Vagina (tissue), 2 donors: ENCODE measurements at places on chromosomes 13 and 19.

DNA sequence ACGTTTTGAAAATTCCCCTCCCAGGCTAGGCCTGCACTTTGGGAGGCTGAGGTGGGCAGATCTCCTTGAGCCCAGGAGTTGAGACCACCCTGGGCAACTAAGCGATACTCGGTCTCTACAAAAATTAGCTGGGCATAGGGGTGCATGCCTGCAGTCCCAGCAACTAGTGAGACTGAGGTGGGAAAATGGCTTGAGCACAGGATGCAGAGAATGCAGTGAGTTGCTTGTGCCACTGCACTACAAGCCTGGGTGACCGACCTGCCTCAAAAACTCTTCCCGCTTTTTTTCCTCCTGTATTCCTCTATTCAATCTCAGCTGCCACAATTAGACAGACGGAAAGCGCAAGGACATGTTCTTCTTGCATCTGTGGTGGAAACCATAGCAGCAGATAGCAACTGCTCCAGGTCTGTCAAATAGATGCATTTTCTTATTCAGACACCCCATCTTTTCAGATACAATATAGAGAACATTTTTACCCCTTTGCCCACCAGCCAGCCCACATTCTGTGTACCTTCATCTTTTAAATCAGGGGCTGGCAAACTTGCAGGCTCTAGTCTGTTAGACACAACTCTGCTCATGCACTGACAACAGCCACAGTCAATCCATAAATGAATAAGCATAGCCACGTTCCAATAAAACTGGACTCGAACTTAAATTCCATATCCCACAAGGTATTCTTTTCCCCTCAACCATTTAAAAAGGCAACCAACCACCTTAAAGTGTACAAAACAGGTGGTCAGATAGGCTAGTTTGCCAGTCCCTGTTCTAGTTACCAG, 4.8 kb downstream of the TPT1 start:
- no peak for DNase-seq

DNA sequence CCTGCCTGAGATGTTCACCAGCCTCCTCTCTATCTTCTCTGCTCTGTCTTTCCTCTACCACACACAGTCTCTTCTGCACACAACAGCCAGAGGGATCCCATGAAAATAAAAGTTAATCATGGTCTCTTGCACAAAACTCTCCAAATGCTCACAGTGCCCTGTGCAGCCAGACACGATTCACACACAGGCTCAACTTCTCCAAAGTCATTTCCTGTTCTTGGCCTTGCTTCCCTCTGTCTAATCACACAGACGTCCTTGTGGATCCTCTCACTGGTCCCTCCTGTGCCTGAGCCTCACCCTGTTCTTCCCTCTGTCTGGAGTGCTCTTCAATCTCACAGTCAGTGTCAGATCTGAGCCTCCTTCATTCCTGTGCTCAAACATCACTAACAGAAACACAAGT, 7.8 kb downstream of the SIGLEC12 start:
- DNase-seq, result no peak

DNA sequence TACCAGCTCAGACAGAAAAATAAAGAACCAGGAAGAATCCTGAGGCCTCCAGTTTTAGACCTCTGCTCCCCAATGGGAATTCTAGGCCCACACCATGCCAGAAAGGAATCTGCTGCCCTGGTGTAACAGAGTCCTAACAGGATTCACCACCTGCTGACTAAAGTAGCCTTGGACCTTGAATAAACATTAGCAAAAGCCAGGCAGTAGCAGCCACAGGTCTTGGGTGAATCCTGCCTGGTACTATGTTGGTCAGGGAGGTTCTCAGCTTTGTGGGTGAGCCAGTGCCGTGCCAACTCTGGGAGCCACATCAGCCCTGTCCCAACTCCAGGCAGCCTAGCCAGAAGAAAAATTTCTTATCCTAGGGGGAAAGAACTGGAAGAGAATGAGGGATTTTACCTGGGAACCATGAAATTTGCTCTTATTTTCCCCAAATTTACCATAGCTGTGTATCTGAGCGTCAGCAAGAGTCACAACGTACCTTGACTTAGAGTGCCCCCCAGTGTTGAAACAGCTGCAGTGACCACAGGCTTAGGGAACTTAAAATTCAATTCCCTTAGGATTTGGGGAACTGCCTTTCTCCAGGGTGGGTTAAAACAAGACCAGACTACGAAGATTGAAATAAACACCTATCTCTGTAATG, 1895.6 kb upstream of the PRR20A start:
- no peak for DNase-seq

DNA sequence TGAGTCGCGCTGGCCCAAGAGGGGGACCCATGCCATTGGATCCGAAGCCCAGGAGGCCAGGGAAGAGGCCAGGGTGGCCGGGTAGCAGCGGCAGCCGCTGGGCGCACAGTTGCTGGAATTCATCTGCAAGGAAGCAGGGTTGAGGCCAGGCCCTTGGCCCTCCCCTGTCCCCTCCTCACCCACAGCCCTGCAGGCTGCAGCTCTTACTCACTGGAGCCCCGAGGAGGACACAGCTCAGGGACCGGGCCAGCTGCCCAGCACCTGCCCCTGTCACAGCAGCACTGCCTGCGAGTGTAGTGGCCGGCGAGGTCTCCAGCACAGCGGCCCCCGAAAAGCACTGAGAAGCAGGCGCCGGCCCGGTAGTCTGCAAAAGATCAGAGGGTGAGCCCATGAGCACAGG, 11.2 kb downstream of the FBN3 start:
- no peak for DNase-seq

- no peak for DNase-seq
Observed at GRCh38 chr13:82847595-82847994, 1034.7 kb downstream of the SLITRK1 start.

DNA sequence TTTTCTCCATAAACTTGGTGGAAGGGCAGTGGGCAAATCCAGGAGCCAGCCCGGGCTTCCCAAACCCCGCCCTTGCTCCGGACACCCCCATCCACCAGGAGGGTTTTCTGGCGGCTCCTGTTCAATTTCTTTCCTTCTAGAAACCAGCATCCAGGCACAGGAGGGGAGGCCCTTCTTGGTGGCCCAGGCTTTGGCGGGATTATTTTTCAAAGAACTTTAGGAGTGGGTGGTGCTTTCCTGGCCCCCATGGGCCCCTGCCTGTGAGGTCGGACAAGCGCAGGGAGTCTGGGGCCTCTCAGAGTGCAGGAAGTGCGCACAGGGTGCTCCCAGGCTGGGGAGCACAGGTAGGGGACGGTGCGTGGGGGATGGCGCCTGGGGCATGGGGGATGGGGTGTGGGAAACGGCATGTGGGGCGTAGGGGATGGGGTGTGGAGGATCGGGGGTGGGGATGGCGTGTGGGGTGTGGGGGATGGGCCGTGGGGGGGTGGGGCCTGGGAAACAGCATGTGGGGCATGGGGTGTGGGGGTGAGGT, 396 bp downstream of the F7 start:
- DNase-seq, result no peak

GRCh38 chr13:49594576-49594975, 9.2 kb upstream of the RCBTB1 start:
- no peak for DNase-seq

DNA sequence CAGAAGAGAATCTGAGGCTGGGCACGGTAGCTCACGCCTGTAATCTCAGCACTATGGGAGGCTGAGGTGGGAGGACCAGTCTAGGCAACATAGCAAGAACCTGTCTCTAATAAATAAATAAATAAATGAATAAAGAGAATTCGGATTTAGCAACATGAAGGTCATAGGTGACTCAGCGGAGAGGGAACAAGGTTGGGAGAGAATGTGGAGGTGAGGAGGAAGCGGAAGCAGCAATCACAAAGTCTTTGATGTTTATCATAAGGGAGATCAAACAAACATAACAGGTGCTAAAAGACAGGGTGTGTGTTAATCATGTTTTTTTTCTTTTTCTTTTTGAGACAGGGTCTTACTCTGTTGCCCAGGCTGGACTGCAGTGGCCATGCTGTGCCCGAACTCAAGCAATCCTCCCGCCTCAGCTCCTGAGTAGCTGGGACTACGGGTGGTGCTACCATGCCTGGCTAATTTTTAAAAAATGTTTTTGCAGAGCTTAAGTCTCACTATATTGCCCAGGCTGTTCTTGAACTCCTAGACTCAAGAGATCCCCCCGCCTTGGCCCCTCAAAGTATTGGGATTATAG, 16.3 kb downstream of the PBX4 start:
- no peak for DNase-seq

DNA sequence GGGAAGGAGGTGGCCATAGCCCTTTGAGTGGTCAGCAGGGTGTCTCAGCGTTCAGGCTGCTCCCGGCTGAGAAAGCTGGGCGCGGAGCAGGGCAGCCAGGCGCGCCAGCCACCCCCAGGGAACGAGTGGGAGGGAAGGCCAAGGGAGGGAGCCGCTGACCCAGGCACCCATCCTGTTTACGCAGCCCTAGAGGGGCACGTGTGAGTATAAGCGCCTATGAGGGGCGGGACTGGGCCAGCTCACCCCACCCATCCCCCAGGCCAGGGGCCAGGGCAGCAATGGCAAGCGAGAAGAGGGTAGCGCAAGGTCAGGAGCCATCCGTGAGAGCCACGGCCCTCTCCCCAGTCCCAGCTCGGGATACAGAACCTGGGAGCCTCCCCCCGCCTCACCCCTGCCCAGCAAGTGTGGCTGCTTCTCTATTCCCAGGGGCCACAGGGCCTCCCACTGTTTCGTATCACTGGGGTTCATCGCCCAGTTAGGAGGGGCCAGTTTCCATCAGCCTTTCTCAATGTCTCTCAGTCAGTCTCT, 897 bp upstream of the DMKN start:
- DNase-seq, result no peak

- DNase-seq, result no peak
Observed at GRCh38 chr19:17282488-17283125, 906 bp downstream of the ANKLE1 start.

GRCh38 chr13:32432856-32433255, 4.9 kb upstream of the N4BP2L1 start:
- DNase-seq, result no peak

GRCh38 chr13:49220036-49220855, at the start of gene MLNR:
TSS of gene MLNR (plus strand) at chr13:49220338. CDS start at chr13:49220338, 0 bp downstream.
- no peak for DNase-seq

DNA sequence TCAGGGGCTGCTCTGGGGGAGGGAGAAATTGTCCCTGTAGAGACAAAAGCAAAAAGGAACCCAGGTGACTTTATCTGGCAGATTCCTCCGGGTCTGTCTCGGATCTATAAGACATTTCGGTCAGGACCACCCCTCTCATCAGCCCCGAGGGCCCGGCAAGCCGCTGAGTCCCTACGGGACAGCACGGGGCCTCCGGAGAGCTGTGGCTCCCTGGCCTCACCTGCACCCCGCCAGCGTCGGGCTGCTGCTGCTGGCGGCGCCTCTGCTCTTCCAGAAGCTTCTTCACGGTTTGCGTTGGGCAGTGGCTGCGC, 1.9 kb downstream of the NFKBID start:
- DNase-seq, result no peak

- no peak for DNase-seq
Observed at GRCh38 chr13:100454876-100455275, 133.7 kb downstream of the GGACT start.

- DNase-seq, result no peak
Observed at GRCh38 chr13:74289107-74289506, 154.9 kb upstream of the KLF12 start.

DNA sequence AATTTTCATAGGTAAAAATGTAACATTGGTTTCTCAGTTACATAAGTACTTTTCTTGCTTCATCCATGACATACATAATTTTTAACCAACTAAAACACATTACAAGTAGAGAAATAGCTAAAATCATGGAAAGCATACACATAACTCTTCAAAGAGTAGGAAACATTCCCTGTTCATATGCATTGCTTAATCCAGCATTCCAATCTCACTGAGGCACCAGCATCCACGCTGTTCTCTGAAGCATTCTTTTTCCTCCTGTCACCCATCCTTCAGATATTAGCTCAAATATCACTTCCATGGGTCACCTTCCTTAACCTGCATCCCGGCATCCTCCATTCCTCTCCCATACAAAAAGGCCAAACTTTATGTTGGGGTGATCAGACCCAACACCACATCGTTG, 79.1 kb downstream of the ZNF254 start:
- DNase-seq, result no peak

DNA sequence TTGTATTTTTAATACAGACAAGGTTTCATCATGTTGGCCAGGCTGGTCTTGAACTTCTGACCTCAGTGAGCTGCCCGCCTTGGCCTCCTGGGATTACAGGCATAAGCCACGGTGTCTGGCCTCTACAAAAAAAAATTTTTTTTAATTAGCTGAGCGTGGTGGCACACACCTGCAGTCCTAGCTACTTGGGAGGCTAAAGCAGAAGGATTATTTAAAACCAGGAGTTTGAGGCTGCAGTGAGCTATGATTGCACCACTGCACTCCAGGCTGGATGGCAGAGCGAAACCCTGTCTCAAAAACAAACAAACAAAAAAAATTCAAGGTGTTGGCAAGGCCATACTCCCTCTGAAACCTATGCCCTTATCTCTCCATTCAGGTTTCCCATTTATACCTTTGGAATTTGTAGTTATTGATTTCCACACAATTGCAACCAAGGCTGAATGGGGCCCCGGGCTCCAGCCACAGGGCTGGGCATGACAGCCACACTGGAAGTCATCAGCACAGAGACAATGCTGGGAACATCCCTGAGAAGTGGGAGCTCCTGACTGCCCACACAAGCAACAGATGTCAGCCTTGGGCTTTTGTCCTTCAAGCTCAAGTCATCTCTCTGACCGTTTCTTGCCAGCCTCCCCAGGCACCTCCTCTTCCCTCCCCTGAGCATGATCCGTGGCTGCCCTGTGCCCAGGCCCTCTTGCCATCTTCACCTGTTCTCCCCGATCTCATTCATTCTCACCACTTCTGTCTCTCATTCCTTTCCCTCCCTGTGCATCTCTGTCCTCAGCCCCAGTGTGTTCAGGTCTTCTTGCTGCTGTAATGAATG, 27.2 kb upstream of the CALM3 start:
- no peak for DNase-seq

- no peak for DNase-seq
Observed at GRCh38 chr13:75489502-75490263, 7.7 kb upstream of the TBC1D4 start.

DNA sequence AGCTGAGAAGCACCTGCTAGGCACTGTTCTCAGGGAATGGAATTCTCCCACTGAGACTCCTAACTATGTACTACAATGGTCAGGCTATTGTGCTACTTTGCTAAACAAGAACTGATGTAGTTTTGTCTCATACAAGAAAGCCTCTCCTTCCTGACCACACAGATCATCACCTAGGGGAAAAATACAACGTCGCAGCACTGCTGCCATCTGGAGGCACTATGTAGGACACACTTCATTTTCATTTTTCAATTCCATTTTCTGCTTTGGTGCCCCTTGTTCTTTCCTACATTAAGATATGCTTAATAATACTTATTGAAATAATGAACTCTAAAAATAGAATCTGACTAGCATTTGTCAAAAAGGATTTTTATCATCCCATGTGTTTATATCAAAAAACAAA, 21.1 kb downstream of the PROSER1 start:
- DNase-seq, result no peak

DNA sequence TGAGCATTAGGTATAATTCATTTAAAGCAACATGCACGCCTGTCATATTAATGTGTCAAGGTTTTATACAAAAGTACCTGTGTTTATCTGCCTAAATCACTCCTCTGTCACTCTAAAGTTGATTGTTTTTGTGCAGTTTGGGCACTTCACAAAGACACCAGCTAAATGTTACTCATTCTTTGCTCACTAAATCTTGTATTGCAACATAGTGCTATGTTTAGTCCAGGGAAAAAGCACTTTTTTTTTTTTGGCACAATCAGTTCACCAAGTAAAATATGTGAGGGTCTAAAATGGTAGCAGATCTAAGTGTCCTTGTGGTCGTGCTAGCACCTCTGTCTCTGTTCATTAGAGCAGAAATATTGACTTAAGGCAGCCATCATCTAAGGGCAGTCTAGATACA, 2526.7 kb upstream of the PCDH20 start:
- DNase-seq, result no peak

GRCh38 chr19:14460935-14461334, 14.2 kb downstream of the PTGER1 start:
- no peak for DNase-seq

- no peak for DNase-seq
Observed at GRCh38 chr13:64877176-64877575, 2353.0 kb downstream of the PCDH9 start.
